RKO (cell line): ENCODE measurements at places on chromosomes 6 and 20.

GRCh38 chr6:124742971-124743370 is 219.3 kb upstream of the RNF217 start:
- DNase-seq = no peak

- no peak for DNase-seq
Measured at GRCh38 chr20:62918147-62918546, 8.2 kb downstream of the DIDO1 start.

GRCh38 chr20:39853050-39853449 is 836.0 kb downstream of the MAFB start:
- no peak for DNase-seq

DNA sequence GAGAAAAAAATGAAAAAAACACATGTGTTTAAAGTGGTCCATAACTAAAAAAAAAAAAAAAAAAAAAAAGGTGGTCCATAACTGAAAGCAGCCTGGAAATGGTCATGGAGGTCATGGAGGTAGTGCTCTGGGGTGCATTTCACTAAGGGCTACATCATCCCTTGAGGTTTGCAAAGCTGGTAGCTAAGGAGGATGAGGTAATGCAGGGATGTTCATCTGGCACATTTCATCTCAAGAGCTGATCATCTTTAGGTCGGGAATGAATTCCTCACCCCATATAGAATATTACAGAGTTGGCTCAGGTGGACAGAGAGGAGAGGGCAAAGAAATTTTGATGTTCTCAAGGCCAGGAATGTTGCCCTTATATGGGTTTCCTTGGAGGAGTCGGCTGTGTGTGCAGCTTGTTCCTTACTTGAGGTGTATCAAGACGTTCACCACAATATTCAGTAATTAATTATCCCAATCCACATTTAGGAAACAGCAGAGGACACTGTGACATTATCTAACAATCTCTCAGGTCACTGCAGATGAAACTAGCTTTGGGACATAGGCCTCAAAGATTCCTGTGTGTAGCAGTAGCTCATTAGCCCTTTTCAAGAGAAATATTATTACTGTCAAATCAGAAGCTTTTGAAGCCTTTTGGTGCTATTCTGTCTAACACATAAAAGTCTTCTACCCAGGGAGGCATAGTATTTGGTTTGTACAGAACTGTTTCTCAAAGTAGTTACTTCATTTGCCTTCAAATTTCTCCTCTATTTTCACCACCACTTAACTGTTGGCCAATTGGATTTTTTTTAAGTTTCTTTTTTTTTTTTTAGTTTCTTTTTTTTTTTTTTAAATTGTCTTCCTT is 46.8 kb downstream of the CYP24A1 start:
- DNase-seq = no peak

GRCh38 chr20:24699321-24700165 is 230.1 kb downstream of the SYNDIG1 start:
- no peak for DNase-seq

- DNase-seq = peak; percentile 69
Measured at GRCh38 chr20:46757754-46758678, 48.6 kb downstream of the SLC2A10 start.

- no peak for DNase-seq
Measured at GRCh38 chr6:5724911-5725310, 281.8 kb downstream of the NRN1 start.

DNA sequence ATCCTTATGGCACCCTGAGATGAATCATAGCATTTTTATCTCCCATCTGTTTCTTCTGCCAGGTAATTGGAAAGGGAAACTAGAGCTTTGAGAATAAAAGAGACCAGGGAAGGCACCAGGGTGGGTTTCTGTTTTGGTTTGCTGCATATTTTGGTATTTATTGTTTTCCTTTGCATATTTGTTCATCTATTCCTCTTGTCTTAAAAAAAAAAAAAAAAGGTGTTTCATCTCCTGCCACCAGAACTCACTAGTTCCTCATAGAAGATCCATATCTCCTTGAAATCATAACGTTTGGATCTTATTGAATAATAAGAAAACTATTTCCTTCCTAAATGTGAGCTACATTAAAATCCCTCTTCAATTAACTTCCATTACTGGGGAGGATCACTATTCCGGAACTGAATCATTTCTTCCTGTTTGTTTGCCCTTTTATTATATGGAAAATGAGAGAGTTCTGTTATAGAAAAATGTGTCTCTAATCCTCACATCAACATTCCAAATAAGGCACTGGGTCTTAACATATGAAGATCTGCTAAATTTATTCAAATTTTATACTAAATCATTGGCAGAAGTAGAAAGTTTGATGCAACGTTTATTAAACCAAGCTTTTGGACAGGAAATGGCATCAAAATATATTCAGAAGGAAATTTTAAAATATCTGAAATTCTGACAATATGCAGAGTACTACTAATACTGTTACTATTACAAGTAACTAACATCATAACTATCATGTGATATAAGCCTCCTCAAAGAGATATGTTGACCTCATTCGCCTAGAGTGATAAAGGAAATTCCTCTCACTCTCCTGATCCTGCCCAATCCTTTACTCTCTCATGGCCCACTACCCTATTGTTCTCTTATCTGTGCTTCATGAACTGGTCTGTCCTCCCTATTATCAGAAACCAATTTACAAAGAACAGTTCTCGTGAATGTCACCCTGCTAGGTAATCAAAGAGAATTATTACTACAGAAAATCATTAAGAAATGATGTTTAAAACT is 229.4 kb upstream of the RSPO3 start:
- no peak for DNase-seq

DNA sequence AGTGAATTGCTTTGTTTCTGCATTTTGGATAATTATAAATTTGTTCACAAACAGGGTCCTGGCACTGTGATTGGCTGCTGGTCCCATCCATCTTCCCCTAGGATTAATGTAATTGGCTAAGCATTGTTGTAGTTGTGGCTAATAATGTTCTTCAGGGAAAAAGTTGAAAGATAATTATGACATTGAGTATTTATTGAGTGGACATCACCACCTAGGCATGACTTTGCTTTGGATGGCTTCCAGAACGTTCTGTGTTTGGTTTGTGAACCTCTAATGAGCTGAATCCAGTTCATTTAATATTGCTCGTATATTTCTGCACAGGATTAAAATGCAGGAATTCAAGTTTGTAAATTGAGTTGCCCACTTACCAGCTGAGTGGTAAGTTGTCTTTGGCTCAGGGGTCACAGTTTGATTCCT is 55.1 kb downstream of the ARID1B start:
- no peak for DNase-seq
